ENCODE measurements at places on chromosomes 12 and 14. TPM values are rescaled to one million over a fixed set of nuclear protein-coding genes. Genes with fewer than 3 reads are reported as not detected.

Gene CRIP1
- total RNA-seq: 27.7 TPM

Gene NRXN3
- not detected for total RNA-seq

Gene LRFN5
- total RNA-seq: not detected

Gene OR10G3
- total RNA-seq: not detected

Gene ACSS3
- 12.6 TPM for total RNA-seq

Gene IL22
- total RNA-seq: not detected

Gene GCH1
- 6.9 TPM for total RNA-seq

Gene RNASE7
- not detected for total RNA-seq

Gene SLC6A15
- total RNA-seq: 0.11 TPM

Gene ITPR2
- 22.7 TPM for total RNA-seq

Gene TAS2R13
- 4.5 TPM for total RNA-seq

Gene SVOP
- total RNA-seq: under 0.01 TPM

Gene LRCOL1
- not detected for total RNA-seq

Gene MAP3K9
- 0.32 TPM for total RNA-seq

Gene UBE3B
- 40.0 TPM for total RNA-seq

Gene PIANP
- total RNA-seq: 0.11 TPM
